Activated CD4-positive, alpha-beta T cell treated with anti-CD3 and anti-CD28 coated beads, Interleukin-2, amount 10 ng/mL, durations not matched to agents 7 days and 5 days (primary cell): ENCODE measurements at places on chromosomes 3 and 15.

DNA sequence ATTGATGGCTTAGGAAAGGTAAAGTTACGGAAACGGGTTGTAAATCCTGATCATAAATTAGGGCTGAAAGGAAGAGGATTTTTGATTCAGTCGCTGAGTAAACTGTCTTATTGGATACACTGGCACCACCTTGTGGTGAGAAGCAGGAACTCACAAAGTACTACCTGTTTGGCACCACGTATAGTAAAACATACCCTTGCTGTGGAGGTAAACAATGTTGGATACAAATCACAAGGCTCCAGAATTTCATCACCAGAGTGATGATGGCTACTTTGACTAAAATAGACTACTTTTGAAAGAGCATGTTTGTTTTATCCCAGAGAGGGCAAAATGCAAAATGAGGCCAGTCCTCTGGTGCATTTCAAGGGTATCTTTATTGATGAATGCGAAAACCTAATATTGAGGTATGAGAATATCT lies 216.9 kb downstream of the IGSF11 start:
- peak; percentile 54 for DNase-seq

DNA sequence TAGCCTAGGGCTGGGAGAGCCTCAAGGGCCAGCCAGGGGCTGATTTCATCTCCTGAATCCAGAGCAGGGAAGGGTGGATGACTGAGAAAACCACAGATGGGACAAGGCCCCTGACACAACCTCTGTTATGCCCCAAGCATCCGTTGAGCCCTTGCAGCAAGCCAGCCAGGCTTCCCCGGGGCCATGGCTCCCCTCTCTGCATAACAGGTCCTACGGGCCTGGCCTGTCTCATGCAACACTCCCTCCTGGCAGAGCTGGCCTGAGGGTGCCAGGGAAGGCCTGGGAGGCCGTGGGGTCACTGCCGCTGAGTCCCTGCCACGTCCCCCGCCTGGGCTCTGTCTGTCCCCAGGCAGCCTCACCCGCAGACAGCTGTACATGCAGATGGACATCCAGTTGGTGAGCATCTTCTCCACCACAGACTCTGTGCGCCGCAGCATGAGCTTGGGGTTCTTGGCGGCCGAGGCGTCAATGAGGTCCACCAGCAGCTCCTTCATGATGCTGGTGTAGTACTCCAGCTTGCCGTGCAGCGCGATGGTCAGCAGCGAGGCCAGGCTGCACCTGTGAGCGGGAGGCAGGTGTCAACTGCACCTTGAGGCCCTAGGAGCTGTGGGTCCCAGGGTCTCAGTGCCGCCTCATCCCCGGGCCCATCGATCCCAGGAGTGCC lies 22.1 kb downstream of the H1-8 start:
- DNase-seq, result no peak

DNA sequence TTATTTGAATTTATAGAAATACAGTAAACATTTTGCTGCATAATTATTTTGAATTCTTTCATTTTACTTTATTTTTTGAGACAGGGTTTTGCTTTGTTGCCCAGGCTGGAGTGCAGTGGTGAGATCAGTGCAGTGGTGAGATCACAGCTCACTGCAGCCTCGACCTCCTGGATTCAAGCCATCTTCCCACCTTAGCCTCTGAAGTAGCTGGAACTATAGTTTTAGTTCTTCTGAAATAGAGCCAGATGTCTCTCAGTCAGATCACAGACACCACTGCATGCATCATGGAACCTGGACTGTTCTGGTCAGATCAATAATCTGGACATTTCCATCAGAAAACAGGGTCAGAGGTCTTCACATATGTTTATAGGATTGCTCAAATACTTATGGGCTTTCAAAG lies 7.9 kb downstream of the RPLP1 start:
- DNase-seq, result no peak

GRCh38 chr3:66449411-66449974 lies 51.3 kb downstream of the LRIG1 start:
- DNase-seq, result no peak

DNA sequence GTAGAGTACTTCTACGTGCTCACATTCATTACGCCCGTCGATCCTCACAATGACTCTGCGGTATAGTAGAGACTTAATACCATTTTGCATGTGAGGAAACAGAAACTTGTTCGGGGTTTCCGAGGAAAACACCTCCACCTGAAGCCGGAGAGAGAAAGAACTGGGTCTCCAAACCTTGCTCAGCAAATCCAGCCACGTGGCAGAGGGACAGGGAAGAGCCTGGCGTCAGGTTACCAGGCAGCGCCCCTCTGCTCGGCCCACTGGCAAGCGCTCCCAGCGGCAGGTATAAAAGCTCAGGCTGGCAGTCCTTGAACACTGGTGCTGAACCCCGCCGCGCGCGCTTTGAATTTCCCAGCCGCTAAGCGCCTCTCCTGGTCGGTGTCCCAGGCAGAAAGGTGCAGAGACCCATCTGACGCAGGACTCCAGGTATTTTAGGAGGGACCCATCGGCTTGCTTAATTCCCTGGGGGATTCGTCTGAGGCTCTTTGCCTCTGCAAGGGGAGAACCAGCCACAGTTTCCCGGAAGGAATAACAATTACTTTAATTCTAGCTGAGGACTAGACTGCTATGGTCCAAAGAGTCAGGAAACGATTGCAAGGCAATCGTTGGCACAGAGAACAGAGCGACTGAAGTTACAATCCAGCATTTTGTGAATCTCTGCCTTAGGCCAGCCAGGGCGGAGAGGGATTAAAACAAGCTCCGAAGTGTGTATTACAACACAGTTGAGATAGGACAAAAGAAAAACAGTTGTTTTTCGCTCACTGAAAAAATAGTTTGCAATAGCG lies at the start of gene C2CD4A:
TSS of gene C2CD4A (plus strand) at position 315 of the 785 bp plus-strand sequence. CDS start 637 bp downstream, outside the sequence.
- peak; percentile 56 for DNase-seq

GRCh38 chr3:105836533-105836932 lies 32.3 kb downstream of the CBLB start:
- DNase-seq, result no peak

- DNase-seq, result no peak
Measured at GRCh38 chr3:152458376-152459117, 189.8 kb downstream of the MBNL1 start.

DNA sequence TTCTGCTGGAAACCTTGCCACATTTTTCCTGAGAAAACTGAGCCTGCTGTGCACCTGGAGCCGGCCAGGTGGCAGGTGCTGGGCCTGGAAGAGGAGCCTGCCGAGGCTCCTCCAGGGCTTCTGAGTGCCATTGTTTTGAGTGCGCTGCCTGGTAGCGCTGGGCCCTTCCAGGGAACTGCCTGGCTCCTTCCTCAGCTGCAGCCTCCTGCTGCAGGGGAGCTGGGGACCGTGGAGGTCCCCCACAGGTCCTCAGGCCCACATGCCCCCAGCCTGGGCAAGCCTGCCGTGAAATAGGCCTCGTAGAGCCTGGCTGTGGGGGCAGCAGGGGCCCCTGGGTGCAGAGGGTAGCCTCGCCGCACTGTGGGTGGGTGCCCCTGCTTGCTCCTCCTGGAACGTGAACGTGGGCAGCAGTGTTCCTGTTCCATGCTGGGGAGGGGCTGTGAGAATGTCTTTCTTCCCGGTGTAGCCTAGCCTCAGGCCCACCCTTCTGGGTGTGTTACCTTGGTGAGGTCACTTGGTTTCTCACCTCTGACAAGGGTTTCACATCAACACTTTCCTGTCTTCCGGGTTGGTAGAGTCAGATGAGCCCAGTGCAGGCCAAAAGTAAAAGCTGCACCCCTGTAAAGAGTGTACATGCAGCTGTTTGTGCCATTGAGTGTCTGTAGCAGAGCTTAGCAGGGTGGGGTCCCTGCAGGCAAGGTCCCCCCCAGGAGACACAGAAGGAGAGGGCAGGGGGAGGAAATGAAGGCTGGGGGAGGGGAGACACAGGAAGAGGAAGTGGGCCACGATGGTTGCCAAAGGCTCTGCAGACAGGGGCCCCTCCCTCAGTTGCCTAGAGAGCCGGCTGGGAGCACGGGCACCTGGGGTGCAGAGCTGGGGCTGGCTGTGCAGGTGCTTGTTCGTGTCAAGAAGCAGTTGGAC lies 34.5 kb downstream of the KLF13 start:
- peak; percentile 95 for DNase-seq

DNA sequence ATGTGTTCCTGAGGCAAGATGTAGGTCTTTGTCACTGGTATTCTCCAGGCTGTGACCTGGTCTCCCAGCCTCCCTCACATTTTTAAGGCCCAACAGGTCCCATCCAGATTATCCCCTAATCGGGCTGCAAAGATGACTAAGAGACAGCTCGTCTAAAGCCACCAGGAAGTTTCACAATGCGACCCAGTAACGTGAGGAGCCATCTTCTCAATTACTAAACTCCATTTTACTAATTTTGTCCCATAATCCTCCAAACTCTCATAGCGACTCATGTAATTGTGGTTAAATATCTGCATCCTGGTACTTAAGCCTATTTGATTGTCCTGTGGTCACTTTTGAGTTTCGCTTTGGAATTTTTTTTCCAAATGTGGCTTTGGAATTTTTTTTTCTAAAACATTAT lies 8.7 kb upstream of the PLA2G4F start:
- no peak for DNase-seq

DNA sequence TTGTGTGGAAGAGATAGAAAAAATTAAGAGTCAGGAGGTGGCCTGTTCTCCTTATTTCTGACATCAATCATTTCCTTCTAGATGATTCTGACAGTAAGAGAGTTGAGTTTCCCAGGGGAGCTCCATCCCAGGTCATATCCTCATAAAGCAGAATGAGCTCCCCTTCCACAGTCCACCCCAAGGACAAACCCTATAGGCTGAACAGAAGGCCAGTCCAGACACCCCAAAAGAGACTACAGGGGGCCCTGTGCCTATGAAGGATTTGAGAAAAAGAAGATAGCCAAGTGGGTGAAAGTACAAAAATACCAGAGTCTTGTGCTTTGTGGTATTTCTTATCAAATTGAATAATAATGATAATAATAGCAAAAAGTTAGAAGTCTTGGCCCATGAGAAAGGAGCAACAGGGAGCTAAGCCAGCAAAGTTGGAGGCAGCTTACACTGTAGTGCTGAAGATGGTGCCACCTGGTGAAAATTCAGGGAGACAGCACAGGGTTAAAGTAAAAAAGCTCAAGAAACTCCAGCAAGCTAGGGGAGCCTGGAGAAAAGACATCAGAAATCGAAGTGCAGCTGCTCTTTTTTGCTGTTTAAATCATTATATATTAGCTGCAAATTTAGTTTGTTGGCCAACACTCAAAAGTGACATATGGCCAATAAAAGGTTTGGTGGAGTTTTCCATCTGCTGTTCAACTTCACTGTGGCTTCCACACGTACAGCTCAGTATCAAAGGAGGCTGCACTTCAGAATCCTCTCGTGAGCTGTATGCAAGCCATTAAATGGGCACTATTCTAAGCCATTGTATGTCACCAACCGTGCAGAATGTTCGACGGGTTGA lies 35.8 kb upstream of the SLC24A5 start:
- DNase-seq, result no peak

DNA sequence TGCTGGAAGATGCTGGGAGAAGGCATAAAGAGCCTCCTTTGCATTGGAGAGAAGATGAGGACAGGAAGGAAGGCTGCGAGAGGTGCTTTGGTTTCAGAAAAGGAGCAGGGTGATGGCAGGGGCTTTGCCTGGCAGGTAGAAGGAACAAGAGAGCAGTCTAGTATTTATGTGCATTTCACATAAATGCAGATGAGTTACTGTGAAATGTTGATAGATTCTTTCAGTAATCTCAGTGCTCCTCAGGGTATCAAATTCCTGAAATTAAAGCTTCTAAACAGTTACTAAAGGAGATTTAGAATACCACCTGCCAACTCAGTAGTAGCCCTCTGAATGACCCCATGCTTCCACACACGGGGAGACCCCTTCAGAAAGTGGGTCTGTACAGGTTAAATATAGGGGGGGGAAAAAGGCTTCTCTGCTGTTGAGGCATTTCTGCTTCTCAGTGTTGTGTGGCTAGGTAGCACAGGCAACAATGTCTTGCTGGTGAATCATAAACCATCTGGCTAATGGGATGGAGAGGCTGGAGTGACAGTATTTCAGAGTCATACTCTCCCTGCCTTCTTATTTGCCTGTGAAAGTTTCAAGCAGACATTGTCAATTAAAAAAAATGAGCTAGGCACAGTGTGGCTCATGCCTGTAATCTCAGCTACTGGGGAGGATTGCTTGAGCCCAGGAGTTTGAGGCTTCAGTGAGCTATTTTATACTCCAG lies 14.3 kb upstream of the FBXL22 start:
- no peak for DNase-seq

- no peak for DNase-seq
Measured at GRCh38 chr15:74723754-74724334, 1.5 kb downstream of the CYP1A1 start.

- DNase-seq, result peak; percentile 27
Measured at GRCh38 chr15:50315814-50316630, 39.0 kb downstream of the GABPB1 start.

DNA sequence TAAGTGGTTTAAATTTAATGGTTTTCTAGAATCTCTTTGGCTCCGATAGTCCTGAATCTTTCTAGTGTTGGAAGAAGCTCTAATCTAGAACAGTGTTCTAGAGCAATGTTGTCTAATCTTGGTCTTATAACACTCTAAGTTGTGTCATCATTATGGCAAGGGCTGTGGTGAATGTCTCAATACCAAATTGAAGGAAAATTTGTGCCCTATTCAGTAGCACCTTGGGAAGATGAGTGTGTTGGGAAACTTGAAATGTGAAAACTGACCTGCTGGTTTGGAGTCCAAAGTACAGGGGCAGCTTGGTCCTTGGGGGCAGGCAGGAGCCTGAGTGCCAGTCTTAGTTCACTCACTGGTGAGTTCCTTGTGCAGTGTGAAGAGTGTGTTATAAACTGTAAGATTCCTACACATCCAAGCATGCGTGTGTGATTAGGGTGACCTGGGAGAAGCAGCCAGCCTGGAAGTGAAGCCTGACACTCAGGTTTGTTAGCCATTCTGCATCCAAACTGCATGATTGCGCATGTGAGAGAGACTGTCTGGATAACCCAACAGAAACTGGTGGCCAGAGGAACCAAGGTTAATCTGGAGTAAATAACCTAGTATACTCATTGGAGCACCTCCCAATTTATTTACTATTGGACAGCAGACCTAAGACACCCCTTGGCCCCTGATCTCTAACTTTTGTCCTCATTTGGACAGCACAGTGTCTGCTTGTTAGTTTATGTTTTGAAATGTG lies 14.6 kb downstream of the ZNF592 start:
- DNase-seq, result no peak

GRCh38 chr3:33074217-33075067 lies 22.5 kb downstream of the GLB1 start:
- peak; percentile 79 for DNase-seq

DNA sequence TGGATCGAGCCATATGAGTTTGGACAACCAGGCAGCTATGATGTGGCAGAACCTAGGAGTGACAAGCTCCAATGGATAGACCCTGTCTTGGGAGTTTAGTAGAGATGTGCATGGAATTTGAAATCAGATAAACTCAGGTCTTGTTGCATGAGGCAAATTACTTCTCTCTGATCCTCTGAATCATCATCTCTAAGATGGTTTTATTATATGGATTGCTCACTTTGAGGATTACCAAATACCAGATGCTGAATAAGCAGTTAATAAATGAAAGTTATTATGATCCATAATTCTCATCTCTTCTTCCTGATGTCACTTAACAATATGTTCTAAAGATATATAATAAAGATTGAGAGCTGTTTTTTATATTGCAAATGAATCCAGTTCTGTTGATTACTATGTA lies 622.2 kb downstream of the NTRK3 start:
- DNase-seq, result no peak
